Thymus (tissue), 14 donors: ENCODE measurements at places on chromosomes 5 and 9.

DNA sequence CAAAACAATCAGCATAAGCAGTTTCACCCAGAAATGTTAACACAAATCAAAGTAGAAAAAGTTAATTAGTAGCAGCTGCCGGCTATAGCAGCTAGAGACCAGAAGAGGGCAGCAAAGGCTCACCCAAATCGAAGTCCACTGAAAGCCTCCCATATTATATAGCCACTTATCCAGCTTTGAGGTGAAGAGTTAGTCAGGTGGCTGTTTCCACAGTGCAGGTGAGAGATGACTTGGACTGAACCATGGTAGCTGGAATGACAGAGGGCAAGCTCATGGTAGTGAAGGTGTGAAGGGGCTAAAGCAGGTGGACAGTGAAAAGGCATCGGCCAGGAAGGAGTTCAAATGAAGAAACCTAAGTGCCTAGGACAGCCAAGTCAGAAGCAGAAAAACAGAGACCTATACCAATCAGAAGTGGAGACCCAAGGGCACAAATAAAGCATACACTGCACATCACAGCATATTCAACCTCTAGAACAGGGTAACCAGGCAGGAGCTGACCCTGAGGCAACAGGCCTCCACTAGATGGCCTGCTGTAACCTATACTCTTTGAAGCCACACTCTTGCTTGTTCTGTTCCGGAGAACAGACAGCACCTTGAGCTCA, 7.2 kb upstream of the RNF38 start:
- peak; percentile 62 for DNase-seq

DNA sequence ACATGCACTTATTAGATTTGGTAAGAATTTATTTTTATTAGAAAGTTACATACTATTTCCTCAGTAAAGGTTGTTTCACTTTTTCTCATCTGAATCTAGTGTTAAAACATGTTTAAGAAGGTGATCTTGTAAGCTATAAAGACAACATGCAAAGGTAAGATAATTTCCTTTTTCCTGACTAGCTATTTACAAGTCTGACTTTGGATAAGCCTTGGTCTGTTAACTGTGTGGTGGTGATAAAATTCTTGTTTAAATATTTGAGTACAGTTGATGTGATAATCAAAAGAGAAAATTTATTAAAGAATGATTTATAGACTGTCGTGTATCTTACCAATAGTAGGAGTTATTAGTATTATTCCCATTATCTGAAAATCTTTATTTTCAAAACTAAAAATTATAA, 36.9 kb upstream of the GPR21 start:
- DNase-seq: no peak

DNA sequence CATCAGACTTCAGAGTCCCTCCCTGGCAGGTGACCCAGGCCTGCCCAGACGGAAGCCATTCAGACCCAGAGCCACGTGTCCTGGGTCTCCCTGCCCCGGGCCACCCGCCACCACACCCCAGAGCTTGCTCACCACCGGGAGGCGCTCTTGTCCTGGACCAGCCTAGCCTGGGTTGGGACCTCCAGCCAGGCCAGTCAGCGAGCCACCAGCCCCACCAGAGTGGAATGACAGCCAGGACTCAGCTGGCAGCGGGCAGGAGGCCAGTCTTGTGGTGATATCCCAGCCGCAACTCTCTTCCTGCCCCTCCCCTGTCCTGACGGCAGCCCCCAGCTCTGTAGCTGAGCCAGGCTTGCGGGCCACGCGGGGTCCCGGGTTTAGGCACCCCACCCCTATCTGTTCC, 1.7 kb upstream of the PTGDS start:
- DNase-seq: no peak

- DNase-seq: peak; percentile 33
Observed at GRCh38 chr9:121059998-121060636, 10.0 kb upstream of the C5 start.

GRCh38 chr9:137095664-137096517, 9.1 kb downstream of the MAN1B1 start:
- peak; percentile 70 for DNase-seq

GRCh38 chr9:98391867-98392266, 136.4 kb upstream of the TBC1D2 start:
- DNase-seq: no peak

DNA sequence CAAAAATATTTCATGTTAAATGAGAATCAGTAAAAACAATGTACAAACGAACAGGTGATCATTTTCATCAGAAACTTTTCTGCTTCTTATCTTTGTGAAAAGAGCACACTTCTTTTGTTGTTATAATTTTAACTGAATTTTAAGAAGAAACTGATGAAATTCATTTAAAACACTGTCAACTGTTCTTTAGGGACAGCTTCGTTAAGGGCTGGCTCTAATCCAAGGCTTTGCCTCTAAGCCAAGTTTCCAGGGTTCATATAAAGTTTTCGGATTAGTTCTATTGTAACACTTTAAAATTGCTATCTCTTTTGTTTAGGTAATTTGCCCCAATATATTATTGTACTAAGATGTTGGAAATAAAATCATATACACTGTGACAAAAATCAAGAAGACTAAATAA, 559.2 kb downstream of the TUSC1 start:
- DNase-seq: no peak

DNA sequence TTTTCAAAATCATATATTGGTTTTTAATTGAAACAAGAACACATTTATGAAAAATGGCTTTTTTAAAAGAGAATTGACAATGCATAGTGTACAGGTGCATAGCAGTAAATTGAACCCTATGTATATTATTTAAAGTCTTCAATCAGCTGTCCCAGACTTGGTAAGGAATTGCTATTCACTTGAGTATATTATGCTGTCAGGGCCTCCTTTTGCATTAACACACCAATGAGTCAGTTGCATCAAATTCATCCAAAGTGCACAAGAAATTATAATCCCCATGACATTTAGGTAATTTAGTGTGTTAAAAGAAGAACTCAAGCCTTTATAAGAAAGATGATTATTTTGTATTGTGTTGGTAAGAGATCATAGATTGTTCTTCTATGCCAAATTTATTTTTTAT, 748.8 kb upstream of the RIOK2 start:
- no peak for DNase-seq

DNA sequence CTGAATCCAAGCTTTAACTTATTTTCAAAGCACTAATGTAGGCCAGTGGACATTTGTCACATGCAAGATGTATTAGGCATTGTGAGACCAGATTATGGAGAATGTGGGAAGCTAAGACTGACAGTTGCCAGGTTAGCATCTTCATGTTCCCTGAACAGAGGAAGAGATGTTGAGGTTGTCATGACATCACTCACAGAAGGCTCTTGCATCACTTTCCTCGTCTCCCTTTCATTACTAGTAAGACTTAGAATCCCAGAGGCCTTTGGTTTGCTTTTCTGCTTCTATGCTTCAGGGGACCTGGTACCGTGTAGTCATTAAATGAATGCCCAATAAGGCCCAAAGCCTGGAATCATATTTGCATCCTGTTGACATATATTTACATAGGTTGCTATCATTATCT, 76.4 kb upstream of the RPS23 start:
- DNase-seq: no peak

GRCh38 chr5:132009706-132010405, 1.6 kb downstream of the ACSL6 start:
- DNase-seq: no peak

DNA sequence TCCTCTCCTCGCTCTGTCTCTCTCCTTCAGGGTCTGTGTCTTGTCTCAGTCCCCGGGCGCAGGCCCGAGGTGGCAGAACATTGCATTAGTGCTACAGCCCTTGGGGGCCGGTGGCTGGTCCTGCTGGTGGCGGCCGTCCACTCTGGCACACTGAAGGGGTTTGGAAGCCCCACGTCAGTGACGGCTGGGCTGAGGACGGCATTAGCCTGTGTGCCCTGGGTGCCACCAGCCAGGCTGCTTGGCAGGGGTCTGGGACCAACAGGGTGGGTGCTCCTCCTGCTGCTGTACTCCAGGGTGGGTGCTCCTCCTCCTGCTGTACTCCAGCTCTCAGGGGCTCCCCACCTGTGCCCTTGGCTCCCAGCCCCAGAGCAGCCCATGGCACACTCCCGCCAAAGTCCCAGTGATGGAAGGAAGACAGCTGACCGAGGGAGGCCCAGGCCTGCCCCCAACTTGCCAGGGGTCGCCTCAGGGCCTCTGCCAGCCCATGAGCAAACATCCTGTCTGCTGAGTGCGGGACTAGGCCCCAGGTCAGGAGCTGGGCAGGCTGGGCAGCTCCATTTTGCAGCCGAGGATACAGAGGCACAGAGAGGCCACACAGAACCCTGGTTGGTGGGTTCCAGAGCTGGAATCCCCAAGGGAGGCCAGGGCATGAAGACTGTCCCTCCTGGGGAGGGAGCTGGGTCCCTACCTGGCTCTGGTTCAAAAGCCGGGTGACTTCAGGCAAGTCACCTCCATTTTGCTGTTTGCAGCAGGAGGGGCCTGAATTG, 27.3 kb downstream of the SARDH start:
- DNase-seq: no peak

DNA sequence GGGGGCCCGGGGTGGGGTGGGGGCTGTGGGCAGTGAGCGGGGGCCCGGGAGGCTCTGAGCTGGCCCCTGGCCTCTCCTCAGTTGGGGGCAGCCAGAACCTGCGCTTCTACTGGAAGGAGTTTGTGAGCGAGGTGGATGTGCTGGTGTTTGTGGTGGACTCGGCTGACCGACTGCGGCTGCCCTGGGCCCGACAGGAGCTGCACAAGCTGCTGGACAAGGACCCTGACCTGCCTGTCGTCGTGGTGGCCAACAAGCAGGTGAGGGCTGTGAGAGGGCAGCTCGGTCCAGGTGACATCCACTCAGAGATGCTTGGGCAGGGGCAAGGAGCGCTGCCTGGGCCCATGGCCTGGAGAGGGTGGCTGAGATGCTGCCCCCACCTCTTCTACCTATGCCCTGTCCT, 3.4 kb downstream of the ARL10 start:
- no peak for DNase-seq

- no peak for DNase-seq
Observed at GRCh38 chr5:132377738-132378137, 8.2 kb downstream of the SLC22A5 start.

GRCh38 chr9:137492464-137493363, 33.6 kb upstream of the NSMF start:
- no peak for DNase-seq

DNA sequence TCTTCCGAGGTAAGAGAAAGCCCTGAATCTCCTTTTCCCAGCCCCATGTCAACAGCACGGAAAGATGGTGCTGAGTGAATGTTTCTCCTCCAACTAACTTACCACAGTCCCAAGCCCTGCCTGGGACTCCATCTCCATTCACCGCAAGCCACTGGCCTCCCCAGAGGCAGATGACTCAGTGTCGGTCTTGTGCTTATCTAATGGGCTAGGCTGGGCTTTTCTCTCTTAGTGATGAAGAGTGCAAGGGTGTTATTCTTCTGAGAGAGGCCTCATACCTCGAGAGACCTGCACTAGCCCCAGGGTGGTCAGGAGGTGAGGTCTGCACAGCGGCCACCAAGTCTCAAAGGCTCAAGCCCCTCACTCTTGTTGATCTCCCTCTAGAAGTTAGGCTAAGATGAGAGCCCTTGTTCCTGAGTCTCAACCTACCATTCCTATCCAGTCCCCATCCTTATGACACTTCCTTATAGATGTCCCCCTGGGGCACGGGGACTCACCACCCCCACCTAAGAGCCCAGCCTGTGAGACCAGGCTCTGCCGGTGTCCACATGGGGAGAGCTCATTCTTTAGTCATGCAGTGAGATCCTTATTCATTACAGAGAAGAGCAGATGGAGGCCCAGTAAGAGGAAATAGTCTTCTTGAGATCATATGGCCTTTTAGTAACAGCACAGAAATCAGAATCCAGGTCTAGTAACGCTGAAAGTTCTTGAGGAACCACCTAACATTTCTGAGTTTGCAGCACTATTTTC, 127.0 kb downstream of the SAXO1 start:
- no peak for DNase-seq
